T-helper 9 cell (primary cell): ENCODE measurements at places on chromosomes 13 and 19.

- DNase-seq, result peak; percentile 56
Measured at GRCh38 chr13:46553886-46554858, 1.2 kb downstream of the LRCH1 start.

- DNase-seq, result no peak
Measured at GRCh38 chr13:98947925-98948324, 29.9 kb downstream of the DOCK9 start.

- no peak for DNase-seq
Measured at GRCh38 chr13:22357132-22357531, 686.3 kb downstream of the FGF9 start.

GRCh38 chr13:33634546-33634982, 183.4 kb upstream of the RFC3 start:
- no peak for DNase-seq

- no peak for DNase-seq
Measured at GRCh38 chr19:4776436-4777211, 14.9 kb upstream of the FEM1A start.

- DNase-seq, result no peak
Measured at GRCh38 chr13:45700971-45701900, 884 bp upstream of the CBY2 start.

GRCh38 chr13:50340551-50341287, 325.5 kb downstream of the KCNRG start:
- no peak for DNase-seq

GRCh38 chr13:112726016-112726767, 36.4 kb downstream of the ATP11A start:
- DNase-seq, result no peak

GRCh38 chr13:114140906-114141250, 8.5 kb upstream of the RASA3 start:
- no peak for DNase-seq
